ENCODE measurements at places on chromosomes 1 and 21. TPM values are rescaled to one million over a fixed set of nuclear protein-coding genes. Genes with fewer than 3 reads are reported as not detected.

The COL6A2 gene
- total RNA-seq, result 1,265 TPM

The PPIAL4G gene
- not detected for total RNA-seq

The ERVH48-1 gene
- total RNA-seq, result not detected

The OR2G6 gene
- not detected for total RNA-seq

The MYOC gene
- not detected for total RNA-seq

- H3K4me3 ChIP-seq, result no peak overlapping the region
- DNase-seq, result peak; percentile 63
- no peak overlapping the region for H3K27ac ChIP-seq
- H3K36me3 ChIP-seq, result no peaks in the 10 kb centered on the region
- no peaks in the 10 kb centered on the region for H3K27me3 ChIP-seq
- H3K4me1 ChIP-seq, result peaks cover 47% of the 10 kb centered on the region
These were observed 138.4 kb downstream of the SYT2 start for GRCh38 chr1:202571719-202572339.

GRCh38 chr1:219179293-219179692, 5.6 kb downstream of the LYPLAL1 start:
- DNase-seq, result no peak
- peaks cover 6% of the 10 kb centered on the region for H3K36me3 ChIP-seq
- no peak overlapping the region for H3K27ac ChIP-seq
- no peak overlapping the region for H3K4me3 ChIP-seq
- H3K4me1 ChIP-seq, result peaks cover 13% of the 10 kb centered on the region

- no peak overlapping the region for H3K27ac ChIP-seq
- DNase-seq, result no peak
- H3K27me3 ChIP-seq, result peaks cover 40% of the 10 kb centered on the region
- H3K36me3 ChIP-seq, result no peaks in the 10 kb centered on the region
- H3K4me3 ChIP-seq, result no peak overlapping the region
These were observed 5.9 kb downstream of the TP73 start for GRCh38 chr1:3658231-3658615.

DNA sequence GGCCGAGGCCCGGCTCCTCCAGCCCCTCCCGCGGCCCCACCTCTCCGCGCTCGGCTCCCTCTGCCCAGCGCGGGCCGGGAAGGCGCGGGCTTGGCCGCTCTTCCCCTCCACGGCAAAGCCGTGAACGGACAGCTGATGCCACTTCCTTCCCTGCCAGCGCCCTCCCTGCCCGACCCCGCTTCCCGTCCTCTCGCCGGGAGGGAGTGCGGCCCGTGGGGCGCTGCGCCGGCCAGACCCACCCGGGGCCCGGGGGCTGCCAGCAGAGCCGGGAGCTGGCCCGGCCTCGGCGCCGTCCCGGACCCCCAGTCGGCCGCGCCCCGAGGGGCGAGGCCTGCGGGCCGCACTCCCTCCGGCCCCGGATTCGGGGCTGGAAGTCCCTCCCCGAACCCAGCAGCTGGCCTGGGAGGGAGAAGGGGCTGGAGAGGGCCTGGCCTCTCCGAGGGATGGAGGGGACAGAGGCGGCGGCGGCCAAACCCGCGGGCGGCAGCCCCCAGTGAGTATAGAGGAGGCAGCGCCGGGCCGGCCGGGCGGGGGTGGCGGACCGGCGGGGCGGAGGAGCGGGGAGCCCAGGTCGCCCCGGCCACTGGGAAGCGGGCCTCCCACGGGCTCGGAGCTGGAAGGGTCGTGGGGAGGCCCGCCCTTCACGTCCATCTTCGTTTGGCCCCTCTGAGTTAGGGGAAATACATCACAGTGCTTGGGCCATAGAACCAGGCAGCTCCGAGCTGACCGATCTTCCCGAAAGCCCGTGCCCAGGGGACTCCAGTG, at the start of gene KIAA1614:
KIAA1614 (plus strand) TSS at position 97 of the 765 bp plus-strand sequence; CDS start at position 444, 347 bp downstream.
- peak; percentile 97 for DNase-seq
- H3K4me1 ChIP-seq, result peaks cover 13% of the 10 kb centered on the region
- peak within 1 kb of the TSS; percentile 51 for H3K27ac ChIP-seq

GRCh38 chr1:204198348-204199340, 2.4 kb upstream of the KISS1 start:
- DNase-seq, result peak; percentile 90
- H3K36me3 ChIP-seq, result no peaks in the 10 kb centered on the region
- H3K27me3 ChIP-seq, result peaks cover 13% of the 10 kb centered on the region
- H3K4me1 ChIP-seq, result peaks cover 9% of the 10 kb centered on the region
- H3K4me3 ChIP-seq, result no peak overlapping the region

DNA sequence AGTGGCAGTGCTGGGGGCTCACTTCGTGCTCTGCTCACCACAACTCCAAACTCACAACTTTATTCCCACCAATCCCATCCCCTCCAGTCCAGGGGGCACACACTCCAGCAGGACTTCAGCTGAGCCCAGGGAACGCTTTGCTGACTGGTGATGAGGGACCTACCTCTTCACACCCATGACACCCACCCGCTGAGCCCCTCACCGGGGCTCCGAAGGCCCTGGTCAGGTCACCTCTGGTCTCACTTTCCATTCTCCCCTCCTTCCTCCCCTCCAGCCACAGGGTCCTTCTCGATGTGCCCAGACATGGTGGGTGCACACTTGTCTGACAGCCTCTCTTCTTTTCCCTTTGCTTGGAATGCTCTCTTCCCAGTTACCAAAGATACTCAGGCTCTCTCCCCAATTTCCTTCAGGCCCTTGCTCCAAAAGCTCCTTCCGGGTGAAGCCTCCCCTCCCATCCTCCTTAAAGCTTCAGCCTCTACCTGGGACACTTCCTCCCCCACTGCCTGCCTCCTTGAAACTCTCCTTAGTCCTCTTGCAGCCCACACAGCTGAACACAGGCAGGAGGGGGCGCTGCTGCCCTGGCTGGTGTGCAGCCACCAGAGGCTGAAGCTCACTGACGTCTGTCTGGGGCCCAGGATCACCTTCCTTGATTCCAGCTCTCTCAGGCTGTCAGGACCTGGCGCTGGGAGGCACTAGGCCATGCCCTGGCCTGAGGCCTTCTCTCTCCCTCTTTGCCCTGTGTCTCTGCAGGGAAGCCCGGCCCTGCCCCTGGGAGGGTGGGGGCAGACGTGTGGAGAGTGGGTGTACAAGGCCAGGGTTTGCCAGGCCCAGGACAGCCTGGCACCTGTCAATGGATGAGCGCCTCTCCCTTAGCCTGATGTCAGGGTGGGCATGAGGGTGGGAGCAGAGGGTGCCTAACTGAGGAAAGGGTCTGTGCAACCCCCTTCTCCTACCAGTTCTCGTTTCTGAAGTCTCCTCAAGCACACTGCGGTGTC, 1.6 kb downstream of the KCNE1 start:
- H3K4me3 ChIP-seq, result no peak overlapping the region
- H3K36me3 ChIP-seq, result no peaks in the 10 kb centered on the region
- no peaks in the 10 kb centered on the region for H3K27me3 ChIP-seq
- no peak overlapping the region for H3K27ac ChIP-seq
- DNase-seq, result peak; percentile 92

- H3K4me1 ChIP-seq, result peaks cover 7% of the 10 kb centered on the region
- DNase-seq, result no peak
- no peak overlapping the region for H3K4me3 ChIP-seq
- no peaks in the 10 kb centered on the region for H3K27me3 ChIP-seq
- no peaks in the 10 kb centered on the region for H3K36me3 ChIP-seq
- H3K27ac ChIP-seq, result no peak overlapping the region
These were observed 276.2 kb downstream of the NEGR1 start for GRCh38 chr1:72006092-72006491.

Data from osteoblast (primary cell).